ENCODE measurements at places on chromosomes 5 and 9.

GRCh38 chr9:96868709-96869108 is 14.4 kb upstream of the ZNF782 start:
- no peak for DNase-seq

DNA sequence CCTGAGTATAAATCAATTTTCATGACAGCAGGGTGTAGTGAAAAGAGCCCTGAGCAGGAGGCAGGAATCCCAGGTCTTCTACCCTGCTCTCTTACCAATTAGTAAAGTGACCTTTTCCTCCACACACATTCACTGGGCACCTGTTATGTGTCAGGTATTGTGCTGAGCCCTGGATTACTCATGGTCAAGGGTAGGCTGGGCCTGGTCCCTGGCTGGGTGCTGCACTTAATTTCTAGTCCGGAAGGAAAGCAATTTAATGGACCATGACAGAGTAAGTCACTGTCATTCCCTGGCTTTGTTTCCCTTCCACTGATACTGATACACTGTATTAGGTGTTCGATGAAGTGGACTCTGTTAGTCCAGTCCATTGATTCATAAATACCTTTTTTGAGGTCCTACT is 29.1 kb upstream of the BRINP1 start:
- no peak for DNase-seq

GRCh38 chr5:66779528-66779927 is 183.3 kb downstream of the MAST4 start:
- no peak for DNase-seq

DNA sequence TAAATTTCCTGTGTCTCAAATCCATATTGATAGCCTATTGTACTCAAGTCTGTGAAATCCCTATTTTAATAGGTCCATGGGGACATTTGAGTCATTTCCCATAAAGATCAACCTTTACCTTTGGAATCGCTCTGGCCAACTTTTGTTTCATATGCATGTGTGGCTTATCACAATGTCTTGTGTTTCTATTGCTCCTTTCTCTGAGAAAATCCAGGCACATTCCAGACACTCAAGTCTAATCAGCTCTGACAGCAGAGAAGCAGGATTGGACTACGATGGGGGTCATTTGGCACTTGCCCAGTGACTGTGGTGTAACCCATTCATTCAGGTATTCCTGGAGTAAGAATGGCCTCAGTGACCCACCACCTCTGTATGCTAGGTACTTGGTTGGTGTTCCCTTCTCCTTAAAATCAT is 48.4 kb downstream of the ACTBL2 start:
- no peak for DNase-seq

DNA sequence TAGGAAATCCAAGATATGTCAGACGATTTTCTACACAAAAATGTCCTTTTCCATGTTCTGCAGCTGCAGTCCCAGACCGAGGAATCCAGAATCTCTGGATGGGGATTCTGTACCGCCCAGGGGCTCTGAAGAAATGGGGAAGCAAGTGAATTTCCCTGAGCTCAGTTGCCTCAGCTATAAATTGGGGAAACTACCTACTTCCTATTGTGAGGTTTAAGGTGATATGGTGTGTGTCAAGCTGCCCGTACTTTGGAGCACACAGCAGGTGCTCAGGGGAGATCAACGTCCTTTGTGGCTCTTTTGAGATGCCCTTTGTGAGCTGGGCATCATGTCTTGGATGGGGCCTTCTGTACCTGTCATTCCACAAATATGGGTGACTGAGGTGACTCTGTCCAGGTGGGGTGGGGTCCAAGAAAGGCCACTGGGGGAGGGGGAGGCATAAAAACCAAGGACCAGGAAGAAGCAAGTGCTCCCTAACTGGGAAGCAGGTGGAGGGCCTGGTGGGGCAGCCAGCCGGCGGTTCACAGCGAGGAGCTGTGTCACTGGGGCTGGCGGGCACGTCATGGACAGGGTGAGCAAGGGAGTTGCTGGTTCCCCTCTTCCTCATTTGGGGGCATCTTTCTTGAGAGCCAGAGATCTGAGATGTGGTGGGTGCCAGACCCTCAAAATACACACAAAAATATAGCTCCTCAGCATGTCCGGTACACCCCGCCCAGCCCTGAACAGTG is 116.0 kb downstream of the CRB2 start:
- no peak for DNase-seq

GRCh38 chr5:82054004-82054710 is 82.3 kb downstream of the ATG10 start:
- no peak for DNase-seq

DNA sequence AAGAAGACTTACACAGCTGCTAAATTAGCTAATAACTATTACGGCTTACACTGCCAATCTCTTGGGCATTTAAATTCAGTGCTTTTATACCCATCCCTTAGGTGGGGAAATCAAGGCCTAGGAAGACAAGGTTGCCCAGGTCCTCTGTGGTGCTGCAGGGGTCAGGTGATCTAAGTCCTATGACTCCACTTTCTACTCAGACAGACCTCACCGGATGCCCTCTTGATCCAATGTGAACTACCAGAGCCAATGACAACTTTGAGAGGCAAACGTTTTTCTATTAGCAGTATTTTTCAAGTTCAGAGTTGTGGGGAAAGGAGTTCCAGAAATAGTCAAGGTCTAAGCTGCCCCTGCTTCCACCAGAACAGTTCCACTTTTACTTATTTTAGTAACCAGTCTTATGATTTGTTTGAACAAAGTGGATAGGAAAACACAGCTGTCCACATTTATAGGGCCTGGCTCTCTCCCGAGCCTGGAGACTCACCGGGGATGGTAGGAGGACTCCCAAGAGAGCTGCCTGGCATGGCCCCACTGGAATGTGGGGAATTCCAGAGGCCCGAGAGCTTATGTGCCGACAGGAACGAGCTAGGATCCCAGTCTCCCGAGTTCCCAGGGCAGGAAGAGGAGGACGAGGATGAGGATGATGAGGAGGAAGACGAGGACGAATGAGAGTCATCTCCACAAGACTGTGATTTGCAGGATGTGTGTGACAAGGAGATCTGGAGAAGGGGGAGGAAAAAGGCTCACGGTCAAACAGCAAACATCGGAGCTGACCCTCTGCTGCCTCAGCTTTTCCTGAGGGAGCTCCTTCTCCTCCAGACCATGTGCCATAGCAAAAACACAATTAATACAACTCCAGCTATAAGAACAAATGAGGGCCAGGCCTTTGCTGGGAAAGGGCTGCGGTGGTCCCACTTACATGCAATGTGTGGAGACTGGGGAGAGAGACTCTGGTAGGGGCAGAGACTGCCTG is 16.7 kb downstream of the FAM193B start:
- peak; percentile 83 for DNase-seq

GRCh38 chr5:168962306-168962705 is 338.6 kb downstream of the SLIT3 start:
- no peak for DNase-seq

- peak; percentile 12 for DNase-seq
Observed at GRCh38 chr5:116455061-116455460, 119.6 kb downstream of the SEMA6A start.

GRCh38 chr5:142686210-142686734 is 382 bp upstream of the FGF1 start:
- no peak for DNase-seq
